ENCODE measurements at places on chromosomes 5 and 9.
A peak's percentile ranks its signal among the peaks of the same experiment; 100 is the strongest.

DNA sequence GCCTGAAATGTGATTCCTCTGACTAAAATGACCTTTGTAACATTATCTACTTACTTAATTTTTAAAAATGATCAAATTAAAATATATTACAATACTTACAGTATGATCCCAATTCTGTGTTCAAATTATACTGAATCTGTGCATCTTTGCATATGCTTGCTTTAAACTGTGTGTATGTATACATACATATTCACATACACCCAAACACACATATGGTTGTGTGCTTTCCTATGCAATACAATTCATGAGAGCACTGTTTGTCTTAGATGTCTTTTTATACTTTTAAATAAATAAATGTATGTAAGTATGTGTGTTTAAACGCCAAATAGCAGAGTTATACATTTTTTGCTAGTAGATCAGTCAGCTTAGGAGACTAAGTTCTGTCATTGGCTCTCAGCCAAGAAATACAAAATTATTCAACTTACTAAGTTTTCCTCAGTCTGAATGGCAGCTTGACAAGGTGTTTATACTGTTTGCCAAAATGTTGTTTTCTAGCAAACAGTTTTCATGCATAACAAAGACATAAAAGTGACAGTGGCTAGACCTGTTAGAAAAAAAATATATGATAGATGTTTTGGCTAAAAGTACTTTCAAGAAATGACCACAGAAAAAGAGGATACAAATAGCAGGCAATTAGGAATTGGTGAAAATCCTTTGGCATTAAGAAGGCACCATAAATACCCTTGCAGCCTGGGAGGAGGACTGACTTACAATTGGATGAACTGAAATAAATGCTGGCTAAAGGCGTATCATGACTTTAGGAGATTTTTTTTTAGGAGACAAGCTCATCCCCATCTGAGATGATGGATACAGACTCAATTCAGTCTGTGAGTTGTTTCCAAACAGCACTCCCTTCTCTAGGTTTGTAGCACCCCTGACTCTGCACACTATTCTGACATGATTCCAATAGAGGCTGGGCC is 7.9 kb downstream of the TICAM2 start:
- peaks cover under 1% of the 10 kb centered on the region for H3K4me1 ChIP-seq
- H3K27me3 ChIP-seq: no peaks in the 10 kb centered on the region
- H3K36me3 ChIP-seq: no peaks in the 10 kb centered on the region
- no peak overlapping the region for H3K27ac ChIP-seq
- no peak overlapping the region for H3K4me3 ChIP-seq
- no peak for DNase-seq

DNA sequence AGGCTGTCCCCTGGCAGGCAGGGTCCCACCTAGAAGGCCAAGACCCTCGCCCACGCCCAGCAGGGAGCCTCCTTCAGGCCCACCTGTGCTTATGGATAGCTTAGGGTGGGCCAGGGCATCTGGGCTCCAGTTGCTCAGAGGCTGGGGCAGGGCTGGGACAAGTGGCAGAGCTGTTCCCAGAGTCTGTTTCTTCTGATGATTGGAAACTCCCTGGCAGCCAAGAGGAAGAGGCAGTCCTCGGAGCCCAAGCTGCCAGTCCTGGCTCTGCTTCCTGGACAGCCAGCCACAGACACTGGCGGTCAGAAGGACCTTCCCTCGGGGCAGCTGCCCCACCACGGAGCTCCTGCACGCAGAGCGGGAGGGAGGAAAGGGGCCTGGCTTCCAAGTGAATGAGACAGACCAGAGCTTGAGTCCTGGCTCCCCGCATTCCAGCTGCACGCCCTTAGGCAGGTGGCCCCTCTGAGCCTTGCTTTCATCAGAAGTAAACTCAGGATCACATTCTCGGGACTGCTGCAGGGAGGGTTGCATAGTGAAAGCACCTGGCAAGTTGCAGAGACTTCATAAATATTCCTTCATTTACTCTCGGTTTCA is 37.9 kb upstream of the GABRP start:
- peaks cover 38% of the 10 kb centered on the region for H3K27me3 ChIP-seq
- DNase-seq: no peak
- no peaks in the 10 kb centered on the region for H3K36me3 ChIP-seq
- no peak overlapping the region for H3K4me3 ChIP-seq
- peaks cover 2% of the 10 kb centered on the region for H3K4me1 ChIP-seq
- H3K27ac ChIP-seq: no peak overlapping the region

GRCh38 chr5:10801931-10802666 is 41.1 kb upstream of the DAP start:
- H3K4me1 ChIP-seq: peaks cover 2% of the 10 kb centered on the region
- no peak overlapping the region for H3K27ac ChIP-seq
- peaks cover 18% of the 10 kb centered on the region for H3K27me3 ChIP-seq

- peaks cover 42% of the 10 kb centered on the region for H3K36me3 ChIP-seq
- no peak overlapping the region for H3K4me3 ChIP-seq
- DNase-seq: no peak
Measured at GRCh38 chr9:7137040-7137439, 379.3 kb downstream of the KDM4C start.

GRCh38 chr9:27392451-27392850 is 95.5 kb upstream of the EQTN start:
- no peaks in the 10 kb centered on the region for H3K36me3 ChIP-seq
- no peak overlapping the region for H3K4me3 ChIP-seq
- H3K27me3 ChIP-seq: no peaks in the 10 kb centered on the region
- DNase-seq: no peak

- H3K27ac ChIP-seq: peak within 1 kb of the TSS; percentile 48
- H3K4me1 ChIP-seq: peaks cover 22% of the 10 kb centered on the region
- H3K4me3 ChIP-seq: no peak within 1 kb of the TSS
- no peaks in the 10 kb centered on the region for H3K36me3 ChIP-seq
- no peak for DNase-seq
Measured at GRCh38 chr5:132673939-132674630, at the start of gene IL4. Gene IL4, plus strand, starts transcription at chr5:132673989. Its CDS starts 62 bp downstream, at chr5:132674051.

DNA sequence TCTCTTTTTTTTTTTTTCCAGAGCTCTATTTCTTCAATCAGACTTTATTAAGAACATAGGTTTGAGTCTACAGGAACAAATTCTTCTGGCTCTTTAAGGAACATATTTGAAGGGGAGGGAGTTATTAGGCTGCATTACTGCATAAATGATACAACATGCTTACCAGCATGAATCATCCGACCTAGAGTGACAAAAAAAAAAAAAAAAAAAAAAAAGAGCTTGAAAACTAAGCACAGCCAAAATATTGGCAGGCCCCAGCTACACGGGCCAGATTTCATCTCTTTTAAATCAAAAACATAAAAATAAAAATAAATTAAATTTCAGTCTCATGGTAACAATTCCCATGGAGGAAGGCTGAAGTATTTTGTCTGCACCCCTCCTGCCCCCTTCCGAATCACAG is 26.3 kb downstream of the MSX2 start:
- peaks cover 35% of the 10 kb centered on the region for H3K27me3 ChIP-seq
- H3K27ac ChIP-seq: no peak overlapping the region
- H3K36me3 ChIP-seq: no peaks in the 10 kb centered on the region
- H3K4me3 ChIP-seq: no peak overlapping the region

GRCh38 chr9:112531666-112532282 is 45.1 kb downstream of the KIAA1958 start:
- peaks cover 3% of the 10 kb centered on the region for H3K36me3 ChIP-seq
- no peak for DNase-seq
- no peak overlapping the region for H3K4me3 ChIP-seq
- H3K27me3 ChIP-seq: no peaks in the 10 kb centered on the region
- no peak overlapping the region for H3K27ac ChIP-seq

GRCh38 chr5:128193665-128194390 is 110.3 kb downstream of the SLC12A2 start:
- peaks cover 17% of the 10 kb centered on the region for H3K36me3 ChIP-seq
- DNase-seq: no peak
- no peaks in the 10 kb centered on the region for H3K27me3 ChIP-seq
- H3K4me1 ChIP-seq: peaks cover 30% of the 10 kb centered on the region
- no peak overlapping the region for H3K27ac ChIP-seq
- H3K4me3 ChIP-seq: no peak overlapping the region

DNA sequence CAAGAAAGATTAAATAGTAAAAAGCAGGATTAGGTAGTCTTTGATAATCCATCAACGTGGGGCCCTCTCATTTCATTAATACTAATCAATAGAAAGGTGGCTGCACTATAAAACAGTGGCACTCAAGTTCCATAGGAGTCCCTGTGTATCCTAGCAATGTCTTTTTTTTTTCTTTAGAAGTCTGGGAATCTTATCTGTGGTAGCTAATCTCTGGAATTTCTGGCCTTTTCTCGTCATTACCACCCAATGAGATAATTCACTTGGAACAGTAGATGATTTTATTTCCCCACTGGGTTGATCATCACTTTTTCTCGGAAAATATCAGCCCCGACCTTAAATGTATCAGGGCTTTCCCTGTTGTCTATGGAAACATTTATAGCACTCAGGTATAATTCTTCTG is 86.8 kb upstream of the CDH6 start:
- no peak for DNase-seq
- no peak overlapping the region for H3K27ac ChIP-seq
- no peaks in the 10 kb centered on the region for H3K27me3 ChIP-seq
- H3K4me3 ChIP-seq: no peak overlapping the region
- H3K4me1 ChIP-seq: no peaks in the 10 kb centered on the region
- H3K36me3 ChIP-seq: no peaks in the 10 kb centered on the region

DNA sequence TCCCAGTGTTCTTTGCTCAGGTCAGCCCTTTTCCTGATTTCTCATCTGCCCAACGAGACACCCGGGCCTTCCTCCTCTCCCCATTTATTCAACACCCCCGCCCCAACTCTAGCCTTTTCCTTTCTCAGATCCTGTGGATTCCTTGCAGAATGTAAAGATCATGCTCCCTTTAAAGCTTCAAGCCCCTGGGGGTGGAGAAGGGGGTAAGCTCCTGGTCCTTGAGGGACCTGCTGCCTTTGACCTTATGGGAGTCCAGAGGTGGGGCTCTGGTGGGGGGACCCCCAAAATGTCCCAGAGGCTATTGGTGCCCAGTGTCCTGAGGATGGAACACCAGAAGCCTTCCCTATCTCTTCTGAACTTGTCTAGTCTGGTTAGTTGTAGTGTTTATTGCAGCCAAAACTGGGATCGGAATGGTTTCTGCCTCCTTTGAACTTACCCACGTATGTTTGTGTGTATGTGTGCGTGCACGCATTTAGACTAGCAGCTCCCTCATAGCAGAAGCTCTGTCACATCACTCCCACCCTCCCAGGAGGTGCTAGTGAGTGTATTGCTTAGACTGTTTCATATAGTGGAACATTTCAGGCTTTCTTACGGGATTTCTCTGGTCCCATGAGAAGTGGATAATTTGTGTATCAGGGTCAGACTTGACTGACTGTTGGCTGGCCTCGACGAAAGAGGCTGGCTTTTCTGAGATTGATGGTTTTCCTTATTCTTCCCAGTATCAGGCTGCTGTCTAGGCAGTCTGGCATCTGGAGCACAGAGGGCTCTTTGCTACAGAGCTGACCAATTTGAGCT is 1.1 kb downstream of the GALNT10 start:
- H3K36me3 ChIP-seq: peaks cover 10% of the 10 kb centered on the region
- H3K27ac ChIP-seq: peak overlapping the region; percentile 37
- DNase-seq: peak; percentile 51
- peaks cover 9% of the 10 kb centered on the region for H3K27me3 ChIP-seq
- H3K4me1 ChIP-seq: peaks cover 39% of the 10 kb centered on the region

GRCh38 chr9:93119953-93120845 is 13.9 kb downstream of the NINJ1 start:
- peak overlapping the region; percentile 73 for H3K27ac ChIP-seq
- H3K36me3 ChIP-seq: peaks cover 27% of the 10 kb centered on the region
- H3K4me1 ChIP-seq: peaks cover 18% of the 10 kb centered on the region
- H3K27me3 ChIP-seq: no peaks in the 10 kb centered on the region
